ENCODE measurements at places on chromosomes 2 and 18.

- no peak for DNase-seq
Measured at GRCh38 chr2:58137856-58138255, 91.2 kb downstream of the VRK2 start.

DNA sequence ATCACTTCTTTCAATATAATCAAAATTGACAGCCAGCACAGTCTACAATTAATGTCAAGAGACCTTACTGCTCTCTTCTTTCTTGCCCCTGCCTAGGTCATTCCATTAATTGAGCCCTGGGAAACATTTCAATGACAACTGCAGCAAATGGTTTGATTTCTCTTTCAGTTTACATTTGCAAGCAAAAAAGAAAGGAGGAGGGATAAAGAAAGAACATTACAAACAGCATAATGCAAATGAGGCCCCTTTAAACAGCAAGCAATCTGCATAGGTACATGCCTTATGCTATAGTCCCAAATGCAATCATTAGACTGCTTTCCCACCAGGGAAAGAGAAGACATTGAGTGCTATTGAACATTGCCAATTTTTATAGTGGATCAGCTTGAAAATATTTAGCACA lies 655.0 kb upstream of the CDH2 start:
- DNase-seq = no peak

- no peak for DNase-seq
Measured at GRCh38 chr2:237279012-237279768, 134.8 kb downstream of the COL6A3 start.

GRCh38 chr2:150107816-150108215 lies 379.7 kb downstream of the RND3 start:
- DNase-seq = no peak

GRCh38 chr2:41400088-41400665 lies 647.6 kb upstream of the PKDCC start:
- no peak for DNase-seq

GRCh38 chr2:216673021-216673420 lies 22.3 kb downstream of the IGFBP5 start:
- no peak for DNase-seq

GRCh38 chr2:7154656-7155055 lies 237.4 kb downstream of the RNF144A start:
- no peak for DNase-seq

- DNase-seq = no peak
Measured at GRCh38 chr2:72951303-72952095, 34.2 kb downstream of the EMX1 start.

DNA sequence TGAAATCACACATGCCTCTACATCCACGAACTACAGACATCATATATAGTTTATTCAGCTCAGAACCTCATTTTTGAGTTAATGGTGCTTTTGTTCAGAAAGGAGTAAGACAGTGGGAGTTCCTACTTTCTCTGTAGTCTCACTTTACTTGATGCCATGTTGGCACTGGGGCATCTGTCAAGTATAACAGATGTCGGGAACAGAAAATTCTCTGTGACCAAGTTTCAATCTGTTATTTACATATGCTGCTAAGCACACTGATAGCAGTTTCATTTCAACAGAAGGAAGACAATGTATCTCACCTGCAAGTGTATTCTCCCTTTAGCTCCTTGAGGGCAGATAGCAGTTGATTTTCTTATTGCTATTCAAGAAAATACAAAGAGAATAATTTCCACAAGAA lies 774.1 kb downstream of the METTL4 start:
- no peak for DNase-seq

GRCh38 chr18:78136986-78137385 lies 842.6 kb upstream of the SALL3 start:
- no peak for DNase-seq

- no peak for DNase-seq
Measured at GRCh38 chr18:63303547-63303946, 16.0 kb downstream of the BCL2 start.

DNA sequence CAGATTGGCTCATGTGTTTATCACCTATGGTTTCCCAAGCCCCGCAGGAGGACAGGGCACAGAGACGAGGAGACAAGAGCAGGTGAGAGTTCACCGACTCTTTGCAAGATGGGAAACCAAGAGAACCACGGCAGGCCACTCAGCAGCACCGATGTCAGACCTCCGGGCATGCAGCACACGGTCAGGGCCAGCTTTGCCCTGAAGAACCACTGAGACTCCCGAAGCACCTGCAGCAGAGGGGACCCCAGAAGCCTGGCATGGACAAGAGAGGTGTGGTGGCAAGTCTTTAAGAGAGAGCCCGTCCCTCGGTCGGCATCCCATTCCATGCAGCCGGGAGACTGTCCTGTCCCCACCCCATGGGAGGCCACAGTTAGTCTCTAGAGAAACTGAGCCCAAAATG lies 36.6 kb upstream of the TAF1B start:
- DNase-seq = no peak

DNA sequence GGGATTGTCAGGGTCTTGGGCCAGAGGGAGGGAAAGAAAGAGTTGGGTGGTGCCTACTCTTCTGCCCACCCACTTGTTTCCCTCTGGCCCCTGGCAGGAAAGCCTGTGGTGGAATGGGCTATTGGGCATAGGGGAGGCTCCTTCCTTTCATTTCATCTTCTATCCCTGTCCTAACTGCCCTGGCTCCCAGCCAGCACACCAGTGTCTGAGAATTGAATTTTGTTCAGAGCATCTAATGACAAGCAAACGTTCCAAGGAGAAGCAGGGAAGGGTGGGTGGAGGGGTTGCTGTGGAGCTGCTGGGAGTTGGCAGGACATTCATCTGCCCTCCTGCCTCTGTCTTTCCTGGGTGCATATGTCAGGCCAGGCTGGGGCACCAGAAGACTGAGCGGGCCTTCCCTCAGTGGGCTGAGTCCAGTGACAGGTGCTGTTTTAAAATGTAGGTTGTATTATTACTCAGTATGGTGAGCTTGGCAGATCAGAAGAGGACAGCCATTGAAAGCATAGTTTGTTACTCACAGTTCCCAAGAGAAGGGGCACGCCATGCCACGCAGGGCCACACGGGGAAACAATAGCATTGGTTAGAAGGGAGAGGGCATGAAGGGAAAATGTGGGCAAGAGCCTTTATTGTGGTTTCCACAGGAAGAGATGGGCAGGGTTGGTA lies 171.9 kb downstream of the ACOXL start:
- DNase-seq = no peak

- no peak for DNase-seq
Measured at GRCh38 chr2:227515742-227516141, 43.8 kb downstream of the AGFG1 start.

GRCh38 chr18:25825979-25826776 lies 264.2 kb downstream of the SS18 start:
- no peak for DNase-seq

GRCh38 chr2:235141411-235142128 lies 189.8 kb downstream of the SH3BP4 start:
- DNase-seq = no peak

- no peak for DNase-seq
Measured at GRCh38 chr2:237863102-237863511, 3.7 kb downstream of the RAMP1 start.

DNA sequence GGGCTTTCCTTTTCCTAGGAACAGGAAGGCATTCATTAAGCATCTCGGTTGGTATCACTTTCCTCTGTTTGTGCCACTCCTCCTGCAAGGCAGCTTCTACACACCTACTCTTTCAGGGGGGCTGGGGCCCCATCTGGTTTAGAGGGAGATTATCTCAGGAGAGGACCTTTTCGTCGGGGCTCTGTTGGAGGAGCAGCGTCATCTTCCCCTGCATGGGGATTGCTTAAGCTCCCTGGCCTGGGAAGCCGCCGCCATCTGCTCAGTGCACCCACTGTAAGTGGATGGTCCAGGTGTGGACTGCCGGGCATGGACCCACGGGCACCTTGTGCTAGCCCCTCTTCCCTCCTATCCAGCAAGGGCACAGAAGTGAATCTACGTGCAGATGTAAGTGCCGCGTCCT lies 355.3 kb upstream of the SMIM21 start:
- no peak for DNase-seq

GRCh38 chr18:35662293-35663062 lies 80.9 kb downstream of the GALNT1 start:
- DNase-seq = no peak

DNA sequence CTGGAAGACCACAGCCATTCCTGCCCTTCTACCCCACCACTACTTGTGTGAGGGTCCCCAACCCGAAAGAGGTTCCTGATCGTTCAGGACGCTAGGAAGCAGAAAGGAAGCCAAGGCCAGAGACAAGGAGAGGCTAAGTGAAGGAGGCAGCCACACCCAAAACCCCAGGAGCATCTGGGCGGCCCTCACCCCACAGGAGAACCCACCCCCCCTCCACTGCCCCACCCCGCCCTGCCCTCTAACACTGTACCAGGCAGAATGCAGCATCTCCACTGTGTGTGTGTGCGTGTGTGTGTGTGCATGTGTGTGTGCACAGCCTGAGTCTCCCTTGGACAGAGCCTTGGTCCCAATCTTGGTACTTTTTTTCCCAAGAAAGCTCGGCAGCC lies 207.5 kb upstream of the HAAO start:
- no peak for DNase-seq

DNA sequence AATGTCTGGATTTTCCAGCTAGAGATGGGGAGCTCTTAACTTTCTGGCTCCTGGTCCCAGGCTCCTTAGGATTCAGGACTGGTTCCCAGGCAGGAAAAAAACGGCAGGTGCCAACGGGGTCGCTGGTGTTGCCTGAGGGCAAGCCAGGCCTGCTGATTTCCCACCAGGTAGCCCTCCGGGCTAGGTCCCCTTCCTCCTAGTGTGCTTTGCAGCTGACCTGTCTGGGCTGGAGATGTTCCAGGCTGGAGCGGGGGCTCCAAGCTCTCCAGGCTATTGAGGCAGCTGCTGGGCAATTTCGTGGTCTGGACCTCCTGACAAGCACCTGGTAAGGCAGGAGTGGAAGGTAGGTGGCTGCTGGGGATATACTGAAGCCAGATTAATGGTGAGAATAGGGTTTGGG lies 2.0 kb upstream of the MRPL53 start:
- DNase-seq = no peak

DNA sequence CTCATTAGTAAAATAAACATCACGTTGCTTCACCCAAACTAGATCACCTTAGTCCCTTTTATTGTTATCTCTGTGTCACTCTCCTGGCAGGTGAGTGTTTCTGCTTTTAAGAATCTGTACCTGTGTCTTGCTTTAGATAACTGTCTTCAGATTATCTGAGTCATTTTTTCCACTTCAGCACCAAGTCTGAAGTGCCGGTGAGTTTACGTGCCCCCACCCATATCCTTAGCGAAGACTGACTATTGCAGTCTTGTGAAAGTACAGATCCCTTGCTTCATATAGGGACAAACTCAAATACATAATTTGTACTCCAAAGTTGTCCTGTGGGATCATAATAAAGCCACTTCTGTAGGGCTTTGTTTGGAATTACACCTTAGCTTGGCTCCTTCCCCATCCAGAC lies 41.1 kb downstream of the SCN2A start:
- DNase-seq = no peak

DNA sequence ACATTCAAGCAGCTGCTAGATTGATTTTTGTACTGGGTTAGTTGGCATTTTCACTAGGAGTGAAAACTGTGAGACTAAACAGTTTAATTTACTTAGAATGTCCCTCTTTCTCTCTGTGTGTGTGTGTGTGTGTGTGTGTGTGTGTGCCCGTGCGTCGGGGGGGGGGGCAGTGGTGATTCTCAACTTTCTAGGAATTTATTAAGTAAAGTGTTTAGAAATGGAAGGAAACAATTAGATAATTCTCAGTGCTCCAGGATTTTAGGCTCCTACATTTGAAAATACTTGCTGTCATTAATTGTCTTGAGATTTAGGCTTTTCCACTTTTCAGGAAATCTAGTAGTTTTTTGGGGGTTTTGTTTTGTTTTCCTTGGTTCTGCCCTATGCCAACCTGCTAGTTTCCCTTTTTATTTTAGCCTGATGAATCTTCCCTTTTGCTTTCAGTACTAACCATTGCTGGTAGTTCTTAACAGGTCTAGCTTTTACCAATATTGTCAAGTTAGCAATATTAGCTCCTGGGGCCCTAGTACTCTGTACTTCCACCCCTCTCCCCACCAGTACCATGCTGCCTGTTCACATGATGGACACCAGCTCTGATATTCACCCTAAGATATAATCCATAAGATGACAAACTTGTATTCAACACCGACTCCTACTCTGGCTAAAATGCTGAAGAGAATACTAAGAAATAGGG lies 4.9 kb downstream of the EPAS1 start:
- no peak for DNase-seq

DNA sequence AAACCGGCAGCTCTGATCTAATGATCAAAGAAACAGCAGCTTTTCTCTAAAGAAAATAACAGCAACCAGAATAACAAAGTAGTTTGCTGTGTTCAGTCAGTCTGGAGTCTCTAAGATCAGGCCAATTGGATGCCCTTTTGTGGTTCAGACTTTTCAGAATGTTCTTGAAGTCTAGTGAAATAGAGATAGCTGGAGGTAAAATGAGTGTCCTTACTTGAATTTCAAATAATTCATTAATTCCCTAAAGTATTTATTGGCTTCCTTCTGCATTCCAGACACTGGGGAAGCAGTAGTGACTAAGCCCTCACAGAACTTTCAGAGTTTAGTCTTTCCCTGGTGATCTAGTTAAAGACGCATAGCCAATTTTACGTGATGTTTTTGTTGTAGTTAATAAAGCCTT lies 58.7 kb downstream of the C18orf54 start:
- DNase-seq = no peak

- DNase-seq = no peak
Measured at GRCh38 chr2:30253873-30254684, 22.7 kb downstream of the LBH start.

DNA sequence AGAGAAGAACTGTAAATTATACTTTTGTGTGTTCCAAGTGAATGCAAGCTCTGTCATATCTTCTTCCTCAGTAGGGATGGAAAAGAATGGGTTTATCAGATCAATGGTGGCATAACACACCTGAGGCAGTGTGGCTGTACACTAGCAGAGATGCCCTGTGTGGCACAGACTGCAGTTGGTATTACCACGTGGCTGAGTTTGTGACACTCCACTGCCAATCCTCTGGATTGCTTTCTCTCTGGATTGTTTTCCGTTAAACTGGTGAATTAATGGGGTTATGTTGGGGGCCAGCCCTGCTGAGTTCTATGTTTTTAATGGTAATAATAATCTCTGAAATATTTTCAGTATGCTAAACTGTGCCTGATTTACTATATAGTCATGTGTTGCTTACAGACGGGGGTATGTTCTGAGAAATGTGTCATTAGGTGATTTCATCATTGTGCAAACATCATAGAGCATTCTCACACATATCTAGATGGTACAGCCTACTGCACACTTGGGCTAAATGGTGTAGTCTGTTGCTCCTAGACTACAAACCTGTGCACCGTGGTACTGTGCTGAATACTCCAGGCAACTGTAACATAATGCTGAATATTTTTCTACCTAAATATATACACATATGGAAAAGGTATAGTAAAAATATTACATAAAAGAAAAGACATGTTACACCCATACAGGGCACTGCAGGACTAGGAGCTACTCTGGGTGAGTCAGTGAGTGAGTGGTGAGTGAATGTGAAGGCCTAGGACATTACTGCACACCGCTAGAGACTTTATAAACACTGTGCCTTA lies 84.7 kb upstream of the ST6GAL2 start:
- no peak for DNase-seq

DNA sequence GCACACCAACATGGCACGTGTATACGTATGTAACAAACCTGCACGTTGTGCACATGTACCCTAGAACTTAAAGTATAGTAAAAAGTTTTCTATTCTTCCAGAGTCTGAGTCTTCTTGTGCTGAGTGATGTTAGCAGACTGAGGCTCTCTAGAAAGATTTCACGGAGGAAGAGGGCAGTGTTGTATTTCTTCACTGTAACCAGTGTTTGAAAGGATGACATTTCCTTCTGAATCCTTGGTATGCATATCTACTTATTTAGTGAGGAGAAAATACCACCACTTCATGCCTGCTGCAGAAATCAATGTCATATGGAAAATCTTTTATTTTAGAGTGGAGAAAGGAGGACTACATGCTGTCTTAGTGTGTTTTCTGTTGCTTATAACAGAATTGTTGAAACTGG lies 357.1 kb downstream of the CCDC85A start:
- DNase-seq = no peak
